T-helper 22 cell (primary cell): ENCODE measurements at places on chromosomes 7 and 10.

GRCh38 chr10:13960603-13961002, 370.1 kb downstream of the FRMD4A start:
- DNase-seq = no peak

DNA sequence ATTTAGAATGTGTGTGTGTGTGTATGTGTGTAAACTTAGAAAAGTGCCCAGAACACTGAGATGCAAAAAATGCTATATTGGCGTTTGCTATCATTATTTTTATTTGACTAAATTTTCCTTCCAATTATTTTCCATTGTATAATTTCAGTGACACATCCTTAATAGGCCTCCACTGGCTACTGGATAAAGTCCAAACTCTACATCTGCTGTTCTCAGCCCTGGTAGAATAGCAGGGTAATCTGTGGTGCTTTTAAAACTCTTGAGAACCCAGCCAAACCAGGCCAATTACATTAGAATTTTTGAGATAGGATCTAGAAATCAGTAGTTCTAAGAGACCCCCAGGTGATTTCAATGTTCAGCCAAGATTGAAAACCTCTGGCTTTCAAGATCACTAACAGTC, 66.4 kb downstream of the ZNF503 start:
- DNase-seq = no peak

DNA sequence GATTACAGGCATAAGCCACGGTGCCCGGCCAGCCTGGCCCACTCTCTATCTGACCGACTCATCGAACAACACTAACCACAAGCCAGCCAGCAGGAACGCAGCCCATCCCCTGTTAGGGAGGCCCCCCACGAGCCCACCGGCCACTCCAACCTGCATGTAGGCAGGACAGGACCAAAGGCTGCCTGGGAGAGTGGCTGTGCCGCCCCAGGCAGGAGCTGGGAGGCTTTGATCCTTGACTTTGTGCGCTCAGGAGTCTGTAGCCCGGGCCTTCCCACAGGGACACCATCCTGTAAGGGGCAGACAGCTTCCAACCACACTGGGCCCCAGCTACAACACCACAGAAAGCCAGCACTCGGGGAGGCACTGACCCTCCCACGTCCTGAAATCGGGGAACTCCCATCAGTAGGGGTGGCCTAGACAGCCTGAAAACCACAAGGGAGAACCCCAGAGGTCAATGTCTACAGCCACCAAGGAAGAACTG, 29.4 kb downstream of the GRID1 start:
- no peak for DNase-seq

GRCh38 chr10:688312-689120, 952 bp downstream of the DIP2C start:
- DNase-seq = no peak

- DNase-seq = no peak
These were observed 38.2 kb downstream of the MYL10 start for GRCh38 chr7:101590663-101591435.

- no peak for DNase-seq
These were observed 770 bp downstream of the PLXNA4 start for GRCh38 chr7:132575419-132575981.

- no peak for DNase-seq
These were observed 1397.6 kb downstream of the GATA3 start for GRCh38 chr10:9452056-9452455.

GRCh38 chr10:60846173-60846572, 67.9 kb downstream of the CDK1 start:
- DNase-seq = no peak

GRCh38 chr10:80540618-80540980, 2.9 kb downstream of the SH2D4B start:
- no peak for DNase-seq
